ENCODE measurements at places on chromosomes 7 and 10.

- DNase-seq = peak; percentile 91
Measured at GRCh38 chr7:151727579-151728285, 149.2 kb downstream of the PRKAG2 start.

DNA sequence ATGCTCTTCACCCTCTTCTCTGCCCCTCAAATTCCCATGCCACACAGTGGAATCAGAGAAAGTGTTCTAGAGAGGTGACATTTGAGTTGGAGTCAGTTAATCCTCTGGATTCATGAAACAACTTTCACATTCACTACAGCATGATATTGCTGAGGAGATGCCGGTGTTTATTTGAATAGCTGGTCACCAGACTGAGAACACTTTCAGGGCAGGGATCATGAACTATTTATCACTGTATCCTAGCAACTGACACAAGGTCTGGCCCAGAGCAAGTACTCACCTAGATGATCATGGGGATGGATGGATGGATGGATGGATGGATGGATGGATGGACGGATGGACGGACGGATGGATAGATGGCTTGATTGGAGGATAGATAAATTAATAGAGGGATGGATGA is 116.7 kb upstream of the ZMIZ1 start:
- no peak for DNase-seq

DNA sequence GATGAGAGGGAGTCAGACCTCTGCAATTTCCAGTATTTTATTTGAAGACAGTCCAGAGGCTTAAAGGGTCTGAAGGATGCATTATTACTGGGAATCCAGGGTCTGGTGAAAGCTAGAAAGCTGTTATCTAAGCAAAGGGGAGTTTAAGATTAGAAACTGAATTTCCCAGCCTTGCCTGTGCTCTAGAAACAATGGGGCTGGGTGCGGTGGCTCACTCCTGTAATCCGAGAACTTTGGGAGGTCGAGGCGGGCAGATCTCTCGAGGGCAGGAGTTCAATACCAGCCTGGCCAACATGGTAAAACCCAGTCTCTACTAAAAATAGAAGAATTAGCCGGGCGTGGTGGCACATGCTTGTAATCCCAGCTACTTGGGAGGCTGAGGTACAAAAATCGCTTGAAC is 71.5 kb upstream of the ANLN start:
- no peak for DNase-seq

DNA sequence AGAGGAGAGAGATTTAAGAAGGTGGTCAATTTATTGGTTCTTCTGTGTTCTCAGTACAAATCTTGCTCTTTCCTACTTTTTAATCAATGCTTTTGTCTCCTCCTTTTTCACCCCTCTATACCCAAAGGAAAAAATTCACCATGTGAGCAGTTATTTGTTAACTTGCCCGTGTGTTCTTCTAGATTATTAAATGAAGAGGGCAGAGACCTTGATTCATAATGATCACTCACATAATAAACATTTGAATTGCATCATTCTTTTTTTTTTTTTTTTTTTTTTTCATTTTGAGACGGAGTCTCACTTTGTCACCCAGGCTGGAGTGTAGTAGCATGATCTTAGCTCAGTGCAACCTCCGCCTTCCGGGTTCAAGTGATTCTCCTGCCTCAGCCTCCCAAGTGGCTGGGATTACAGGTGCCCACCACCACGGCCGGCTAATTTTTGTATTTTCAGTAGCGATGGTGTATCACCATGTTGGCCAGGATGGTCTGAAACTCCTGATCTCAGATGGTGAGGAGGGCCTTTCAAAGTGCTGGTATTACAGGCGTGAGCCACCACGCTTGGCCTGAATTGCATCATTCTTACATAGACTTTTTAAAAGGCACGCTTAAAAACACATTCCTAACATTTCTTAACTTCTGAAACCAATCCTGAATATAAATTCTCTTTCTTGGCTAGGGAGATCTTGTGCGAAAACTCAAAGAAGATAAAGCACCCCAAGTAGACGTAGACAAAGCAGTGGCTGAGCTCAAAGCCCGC is 3.6 kb downstream of the GARS1 start:
- no peak for DNase-seq

DNA sequence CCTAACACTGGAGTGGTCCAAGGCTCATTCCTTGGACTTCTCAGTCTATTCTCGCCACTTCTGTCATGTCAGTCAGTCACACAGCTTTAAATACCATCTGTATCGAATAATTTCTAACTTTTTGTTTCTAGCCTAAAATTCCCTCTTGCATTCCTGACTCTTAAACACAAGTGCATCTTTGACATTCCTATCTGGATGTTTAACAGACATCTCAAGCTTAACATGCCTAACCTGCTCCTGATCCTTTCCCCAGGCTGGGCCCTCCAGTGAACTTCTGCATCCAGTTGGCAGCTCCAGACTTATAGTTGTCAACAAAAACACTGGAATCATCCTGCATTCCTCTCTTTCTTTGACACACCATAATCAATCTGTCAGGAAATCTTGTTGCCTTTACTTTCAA is 4.5 kb upstream of the ABCB4 start:
- DNase-seq = no peak

GRCh38 chr7:94856643-94857042 is 50.8 kb upstream of the PPP1R9A start:
- DNase-seq = no peak

Data from SW 1271 (cell line).